WTC11 (cell line): ENCODE measurements at places on chromosomes 6 and 20.

GRCh38 chr20:63025534-63026331, 19.0 kb upstream of the BHLHE23 start:
- peak; percentile 22 for DNase-seq

GRCh38 chr20:23048283-23049200, 930 bp downstream of the THBD start:
- DNase-seq = peak; percentile 78

DNA sequence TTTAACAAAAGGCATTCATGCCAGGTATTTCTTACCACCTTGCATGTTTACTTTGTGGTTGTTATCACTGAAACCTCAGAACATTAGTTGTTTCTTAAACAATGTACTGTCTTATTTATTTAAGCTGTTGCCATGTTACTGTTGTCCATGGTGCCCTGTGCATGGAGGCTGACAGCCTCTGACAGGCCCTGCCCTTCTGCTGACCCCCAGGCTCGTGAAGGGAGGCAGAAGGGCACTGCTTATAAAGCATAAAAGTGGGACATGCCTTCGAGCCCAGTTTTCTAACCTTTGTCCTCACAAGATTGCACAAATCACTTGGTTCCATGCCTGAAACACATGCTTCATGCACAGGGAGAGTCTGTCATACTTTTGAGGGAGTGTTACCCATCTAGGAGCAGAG, 46.7 kb upstream of the CLIC5 start:
- DNase-seq = no peak

- DNase-seq = no peak
Measured at GRCh38 chr6:18485660-18486435, 98.7 kb downstream of the RNF144B start.

DNA sequence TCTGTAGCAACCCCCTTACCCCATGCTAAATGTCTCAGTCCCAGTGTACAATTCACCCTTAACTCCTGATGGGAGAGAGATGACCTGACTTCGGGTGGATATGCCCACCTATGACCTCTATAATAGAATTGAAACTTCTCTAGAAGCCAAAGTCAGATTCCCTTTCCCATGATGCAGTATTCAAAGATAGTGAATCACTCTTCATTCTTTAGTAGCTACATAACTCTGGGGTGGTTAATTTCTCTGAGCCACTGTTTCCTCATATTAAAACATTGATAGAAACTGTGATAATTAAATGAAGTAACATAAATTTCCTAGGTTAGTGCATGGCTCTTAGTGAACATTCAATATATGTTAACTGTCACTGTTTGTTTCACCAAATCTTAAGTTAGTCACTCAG, 500.4 kb downstream of the COL12A1 start:
- DNase-seq = no peak

- no peak for DNase-seq
Measured at GRCh38 chr6:10409233-10409721, 5.6 kb downstream of the TFAP2A start.

DNA sequence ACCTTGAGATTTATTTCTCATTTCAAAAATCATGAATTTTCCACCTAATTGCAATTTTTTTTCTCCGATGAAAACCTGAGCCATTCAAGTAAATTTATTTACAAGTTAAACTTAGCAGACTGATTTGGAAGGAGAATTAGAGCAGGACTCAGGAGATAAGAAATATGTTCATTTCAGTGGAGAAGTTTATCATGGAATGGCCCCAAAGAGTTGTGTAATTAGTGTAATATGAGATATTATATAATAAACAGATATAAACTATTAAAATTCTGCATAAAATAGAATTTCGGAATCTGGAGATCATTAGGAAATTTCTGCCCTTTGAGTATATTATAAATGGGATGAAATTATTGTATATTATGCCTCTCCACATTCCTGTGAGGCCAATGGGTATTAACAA, 596.8 kb downstream of the QKI start:
- no peak for DNase-seq

DNA sequence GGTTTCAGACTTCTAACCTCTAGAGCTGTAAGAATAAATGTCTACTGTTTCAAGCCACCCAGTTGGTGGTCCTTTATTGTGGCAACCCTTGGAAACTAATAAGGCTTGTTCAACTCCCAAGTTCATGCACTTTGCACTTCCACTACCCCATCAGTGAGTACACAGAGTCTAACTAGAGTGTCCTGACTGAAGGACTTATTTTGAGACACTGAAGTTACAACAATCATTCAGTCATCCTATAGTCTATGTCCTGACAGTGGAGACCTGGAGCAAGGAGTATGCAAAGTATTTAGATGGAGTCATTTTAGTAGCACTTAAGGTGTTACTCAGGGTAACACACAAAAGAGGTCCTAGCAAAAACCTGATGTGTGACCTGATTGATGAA, 62.6 kb downstream of the VGLL2 start:
- no peak for DNase-seq
